Karpas-422 (cell line): ENCODE measurements at places on chromosomes 2 and 18.

- no peaks in the 10 kb centered on the region for H3K4me1 ChIP-seq
- no peak overlapping the region for H3K27ac ChIP-seq
Observed at GRCh38 chr2:227653419-227653818, 13.2 kb upstream of the SCYGR5 start.

DNA sequence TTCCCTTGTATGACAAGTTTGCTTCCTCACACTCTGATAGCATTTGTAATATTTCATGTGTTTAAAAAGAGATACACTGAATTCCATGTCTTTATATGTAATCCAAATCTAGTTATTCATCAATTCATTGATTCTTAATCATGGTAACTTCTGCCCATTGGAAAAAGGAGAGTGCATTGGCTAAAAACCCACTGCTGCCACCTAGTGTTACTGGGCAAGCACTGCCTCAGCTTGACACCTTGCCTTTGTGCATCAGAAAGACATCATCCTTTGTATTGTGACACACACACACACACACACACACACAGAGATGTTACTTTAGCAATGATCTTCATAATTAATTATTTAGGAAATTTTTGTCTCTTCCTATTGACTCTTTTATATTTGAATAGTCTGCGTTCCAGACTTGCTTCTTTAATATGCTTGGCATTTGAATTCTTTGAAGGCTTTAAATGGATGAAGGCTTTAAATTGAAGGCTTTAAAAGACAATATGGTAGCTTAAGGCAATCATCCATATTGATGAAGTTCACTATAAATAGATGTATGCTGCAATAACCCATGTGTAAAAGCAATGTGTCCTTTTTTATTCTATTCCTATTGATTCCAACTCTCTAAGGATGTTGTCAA is 414.2 kb upstream of the CHST9 start:
- no peak overlapping the region; the same call in 1 of the 2 replicates for H3K27ac ChIP-seq
- H3K4me1 ChIP-seq: peaks cover 16% of the 10 kb centered on the region
- H3K4me3 ChIP-seq: no peak overlapping the region

GRCh38 chr18:2325308-2325849 is 245.9 kb downstream of the METTL4 start:
- no peak overlapping the region for H3K4me3 ChIP-seq
- no peaks in the 10 kb centered on the region for H3K27me3 ChIP-seq
- DNase-seq: no peak
- no peaks in the 10 kb centered on the region for H3K36me3 ChIP-seq
- H3K4me1 ChIP-seq: no peaks in the 10 kb centered on the region

DNA sequence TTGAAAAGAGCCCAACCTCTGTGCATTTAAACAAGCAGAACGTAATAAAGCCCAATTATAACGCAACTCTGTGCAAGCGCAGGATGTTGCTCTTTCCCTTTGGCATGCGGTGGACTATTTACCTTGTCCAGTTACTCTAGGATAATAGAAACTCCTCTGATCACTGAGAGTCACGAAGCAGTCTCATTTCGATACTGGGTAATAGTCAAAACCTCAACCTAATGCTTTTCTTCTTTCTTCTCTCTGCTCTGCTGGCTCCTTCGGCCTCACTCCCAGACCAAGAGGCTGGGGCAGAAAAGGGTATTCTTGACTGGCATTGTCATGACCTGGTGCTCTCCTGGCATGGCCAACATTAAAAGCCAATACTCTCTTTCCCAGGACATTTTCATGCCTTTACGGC is 89.7 kb upstream of the GCFC2 start:
- no peak for DNase-seq
- H3K27ac ChIP-seq: no peak overlapping the region
- H3K4me3 ChIP-seq: no peak overlapping the region
- no peaks in the 10 kb centered on the region for H3K36me3 ChIP-seq
- H3K27me3 ChIP-seq: no peaks in the 10 kb centered on the region

DNA sequence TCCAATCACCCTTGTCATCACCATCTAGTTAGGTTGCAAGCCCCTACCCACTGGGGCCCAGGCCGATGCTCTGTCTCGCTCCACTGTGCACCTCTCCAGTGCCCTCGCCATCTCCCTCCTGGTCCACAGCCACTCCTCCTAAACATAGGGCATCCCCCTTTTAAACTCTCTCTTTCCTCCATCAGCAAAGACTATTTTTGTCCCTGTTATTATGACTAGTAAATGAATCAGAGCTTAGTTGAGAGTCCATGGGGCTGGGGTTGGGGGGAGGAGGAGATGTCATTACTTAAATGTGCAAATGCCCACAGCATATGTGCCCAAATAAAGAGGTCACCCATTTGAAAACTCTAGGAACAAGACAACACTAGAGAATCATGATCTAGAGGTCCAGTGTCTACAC is 167.4 kb downstream of the TRABD2A start:
- no peaks in the 10 kb centered on the region for H3K27me3 ChIP-seq
- H3K27ac ChIP-seq: no peak overlapping the region
- no peak overlapping the region for H3K4me3 ChIP-seq
- H3K36me3 ChIP-seq: no peaks in the 10 kb centered on the region
- DNase-seq: no peak

DNA sequence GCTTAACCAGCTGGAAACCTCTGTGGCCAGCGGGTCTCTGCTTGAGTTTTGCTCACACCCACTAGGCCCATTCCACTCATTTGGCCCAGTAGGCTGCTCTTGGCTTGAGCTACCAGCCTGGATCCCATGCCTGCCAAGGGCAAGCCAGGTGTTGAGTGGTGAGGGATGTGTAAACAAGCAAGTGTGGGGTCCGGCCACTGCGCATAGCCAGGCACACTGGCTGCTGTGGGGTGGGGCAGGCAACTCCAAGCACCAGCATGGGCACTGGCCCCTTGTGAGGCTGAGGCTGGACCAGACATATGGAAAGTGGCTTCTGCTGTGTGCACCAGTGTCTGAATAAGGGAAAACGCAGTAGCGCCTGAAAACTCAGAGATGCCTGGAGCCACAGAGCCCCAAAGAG is 732.7 kb downstream of the NR4A2 start:
- no peaks in the 10 kb centered on the region for H3K36me3 ChIP-seq
- no peaks in the 10 kb centered on the region for H3K27me3 ChIP-seq
- no peak for DNase-seq
- H3K4me1 ChIP-seq: no peaks in the 10 kb centered on the region
- H3K27ac ChIP-seq: no peak overlapping the region
- no peak overlapping the region for H3K4me3 ChIP-seq

GRCh38 chr2:181614874-181615638 is 41.8 kb downstream of the CERKL start:
- H3K4me3 ChIP-seq: no peak overlapping the region
- peaks cover 47% of the 10 kb centered on the region for H3K4me1 ChIP-seq
- no peaks in the 10 kb centered on the region for H3K36me3 ChIP-seq
- peak overlapping the region; percentile 72 for H3K27ac ChIP-seq
- peak; percentile 65 for DNase-seq

DNA sequence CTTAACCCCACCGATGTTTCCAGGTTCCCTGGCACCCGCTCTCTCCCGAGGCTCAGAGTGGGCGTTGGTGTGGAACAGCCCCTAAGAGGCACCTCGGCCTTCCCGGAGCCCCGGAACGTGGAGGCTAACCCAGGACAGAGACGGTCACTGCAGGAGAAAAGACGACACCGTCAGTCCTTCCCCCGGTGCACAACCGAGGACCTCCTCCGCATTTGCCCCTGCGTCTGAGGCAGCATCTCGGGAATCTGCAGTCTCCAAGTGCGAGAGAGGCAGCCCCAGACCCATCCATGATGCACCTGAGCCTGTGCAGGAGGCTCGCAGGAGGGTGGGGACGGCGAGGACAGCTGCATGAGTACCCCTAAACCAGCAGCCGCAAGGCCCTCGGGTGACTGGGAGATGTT is 204.9 kb upstream of the SALL3 start:
- DNase-seq: no peak
- H3K36me3 ChIP-seq: no peaks in the 10 kb centered on the region
- H3K4me1 ChIP-seq: no peaks in the 10 kb centered on the region

DNA sequence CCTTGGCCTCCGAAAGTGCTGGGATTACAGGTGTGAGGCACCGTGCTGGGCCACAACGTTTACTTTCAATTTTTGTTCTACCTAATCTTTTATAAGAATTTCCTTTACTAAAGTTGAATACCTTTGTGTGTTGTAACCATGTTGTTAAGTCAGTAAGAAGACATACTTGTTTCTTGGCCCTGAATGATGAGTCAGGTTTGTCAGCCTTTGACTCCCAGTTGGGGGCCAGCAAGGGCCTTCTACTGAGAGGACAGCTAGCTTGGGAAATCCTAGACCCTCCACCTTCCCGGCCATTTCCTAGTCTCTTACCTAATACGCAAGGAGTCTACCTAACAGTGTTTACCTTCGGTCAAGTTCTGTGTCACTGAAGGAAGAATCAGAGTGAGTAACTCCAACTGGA is 22.7 kb downstream of the MTHFD2 start:
- H3K4me3 ChIP-seq: no peak overlapping the region
- H3K36me3 ChIP-seq: peaks cover 35% of the 10 kb centered on the region
- no peak overlapping the region for H3K27ac ChIP-seq
- H3K27me3 ChIP-seq: no peaks in the 10 kb centered on the region
- DNase-seq: no peak

DNA sequence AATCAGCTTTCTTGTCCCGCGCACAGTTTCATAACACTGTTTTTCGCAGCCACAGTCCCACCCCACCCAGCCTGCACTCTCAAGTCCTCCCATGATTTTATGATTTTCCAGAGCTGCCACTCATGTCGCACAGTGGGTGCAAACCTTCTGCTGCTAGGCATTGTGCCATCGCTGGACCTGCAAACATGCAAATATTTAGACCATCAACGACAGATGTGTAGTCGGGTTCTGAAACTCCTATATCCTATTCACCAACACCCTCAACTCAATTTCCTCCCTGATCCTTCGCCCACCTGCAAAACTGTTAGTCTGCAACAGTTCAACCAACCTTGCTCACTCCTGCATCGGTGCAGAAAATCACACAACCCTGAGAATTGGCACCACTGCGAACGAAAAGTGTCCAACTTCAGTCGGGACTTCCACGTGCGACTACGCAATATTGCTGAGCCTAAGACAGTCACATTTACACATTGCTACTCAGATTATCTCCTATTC is 871 bp upstream of the ALS2 start:
- H3K4me1 ChIP-seq: peaks cover 21% of the 10 kb centered on the region
- peak overlapping the region; percentile 50 for H3K27ac ChIP-seq
- H3K4me3 ChIP-seq: peak overlapping the region; percentile 87
- H3K36me3 ChIP-seq: no peaks in the 10 kb centered on the region
- peak; percentile 68 for DNase-seq

DNA sequence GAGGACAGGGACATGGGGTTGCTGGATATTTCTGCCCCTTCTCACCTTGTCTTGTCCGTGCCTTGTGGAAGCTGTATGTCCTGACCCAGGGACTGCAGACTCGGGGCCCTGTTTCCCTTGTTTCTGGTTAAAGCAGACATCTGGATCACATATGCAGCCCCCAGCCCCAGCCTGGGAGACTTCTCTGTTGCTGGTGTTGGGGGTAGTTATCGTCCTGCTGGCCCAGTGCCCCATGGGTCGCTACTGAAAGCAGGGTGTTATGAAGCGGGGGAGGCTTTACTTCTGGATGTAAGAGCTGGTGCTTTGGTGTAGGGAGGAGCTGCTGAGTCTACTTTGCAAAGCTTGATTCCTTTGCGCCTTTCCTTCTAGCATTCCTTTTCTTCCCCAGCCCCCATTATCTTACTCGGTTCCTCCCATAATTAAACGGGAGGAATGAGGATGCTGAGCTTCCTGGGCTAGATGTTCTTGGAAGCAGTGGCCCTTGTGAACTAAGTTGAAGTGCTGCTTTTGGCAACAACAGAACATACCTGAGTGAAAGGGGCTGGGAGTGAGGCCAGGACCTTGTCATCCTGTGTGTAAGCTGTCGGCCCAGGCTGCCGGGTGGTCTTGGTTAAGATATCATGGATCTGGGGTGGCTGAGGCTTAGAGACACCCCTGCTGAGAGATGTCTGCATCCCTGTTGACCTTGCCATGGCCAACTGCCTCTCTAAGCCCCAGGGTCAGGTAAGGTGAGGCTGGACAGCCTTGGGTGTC is 3.4 kb downstream of the TET3 start:
- peaks cover 33% of the 10 kb centered on the region for H3K36me3 ChIP-seq
- H3K4me3 ChIP-seq: no peak overlapping the region
- no peaks in the 10 kb centered on the region; the same call in 1 of the 2 replicates for H3K27me3 ChIP-seq

- H3K4me3 ChIP-seq: no peak overlapping the region
- no peaks in the 10 kb centered on the region for H3K4me1 ChIP-seq
- no peaks in the 10 kb centered on the region for H3K27me3 ChIP-seq
- H3K36me3 ChIP-seq: no peaks in the 10 kb centered on the region
- no peak for DNase-seq
- H3K27ac ChIP-seq: no peak overlapping the region
Observed at GRCh38 chr2:122993592-122993991, 1031.5 kb upstream of the CNTNAP5 start.

GRCh38 chr2:120315367-120316033 is 30.4 kb upstream of the INHBB start:
- H3K27ac ChIP-seq: no peak overlapping the region
- DNase-seq: no peak
- H3K4me1 ChIP-seq: peaks cover 36% of the 10 kb centered on the region
- no peaks in the 10 kb centered on the region for H3K36me3 ChIP-seq
- no peak overlapping the region for H3K4me3 ChIP-seq

DNA sequence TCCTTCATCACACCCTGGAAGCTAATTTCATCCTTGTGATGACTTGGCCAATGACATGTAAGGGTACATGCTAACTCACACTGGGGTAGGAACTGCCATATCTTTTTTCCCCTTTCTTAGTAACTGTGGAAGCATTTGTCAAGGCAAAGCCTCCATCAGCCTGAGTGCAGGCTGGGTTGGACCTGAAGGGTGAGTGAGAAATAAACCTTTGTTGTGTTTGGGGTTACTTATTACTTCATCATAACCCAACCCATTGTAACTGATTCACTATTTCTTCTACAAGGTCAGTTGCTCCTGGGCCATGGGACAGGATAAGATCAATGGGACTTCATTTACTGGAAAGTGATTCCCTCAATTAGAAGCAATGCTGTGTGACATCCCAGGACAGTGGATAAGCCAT is 108.4 kb downstream of the COL6A3 start:
- no peaks in the 10 kb centered on the region for H3K36me3 ChIP-seq
- DNase-seq: no peak
- no peak overlapping the region for H3K4me3 ChIP-seq
- H3K27ac ChIP-seq: no peak overlapping the region
- H3K4me1 ChIP-seq: no peaks in the 10 kb centered on the region
- H3K27me3 ChIP-seq: no peaks in the 10 kb centered on the region

DNA sequence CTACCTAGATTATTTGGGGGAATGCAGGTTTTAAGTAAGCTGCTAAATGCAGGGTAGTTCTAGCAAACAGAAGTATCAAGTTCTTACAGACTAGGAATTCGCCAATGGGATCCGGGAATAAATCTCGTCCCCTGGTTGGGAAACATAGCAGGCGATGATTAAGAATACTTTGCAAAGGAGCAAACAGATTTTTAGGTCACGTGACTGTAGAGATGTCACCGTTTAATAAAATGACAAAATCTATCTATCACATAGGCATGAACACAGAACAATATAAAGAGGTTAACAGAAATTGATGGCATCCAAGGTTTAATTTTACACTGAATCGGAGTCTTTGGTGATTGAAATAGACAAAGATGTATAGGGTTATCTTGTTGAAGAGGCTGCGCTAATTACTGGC is 664.1 kb downstream of the BCL11A start:
- H3K27ac ChIP-seq: no peak overlapping the region
- no peaks in the 10 kb centered on the region for H3K36me3 ChIP-seq
- DNase-seq: no peak
- H3K4me3 ChIP-seq: no peak overlapping the region
- H3K27me3 ChIP-seq: 0 out of 2 replicates have a peak, but pooled peaks cover 3% of the 10 kb centered on the region
- no peaks in the 10 kb centered on the region for H3K4me1 ChIP-seq

- H3K27ac ChIP-seq: no peak overlapping the region
- DNase-seq: no peak
- H3K27me3 ChIP-seq: no peaks in the 10 kb centered on the region
- H3K36me3 ChIP-seq: no peaks in the 10 kb centered on the region
- no peak overlapping the region for H3K4me3 ChIP-seq
Observed at GRCh38 chr18:59833785-59834184, 66.0 kb upstream of the PMAIP1 start.
